ENCODE measurements at places on chromosomes 4 and X. TPM values are rescaled to one million over a fixed set of nuclear protein-coding genes. Genes with fewer than 3 reads are reported as not detected.
A peak's percentile ranks its signal among the peaks of the same experiment; 100 is the strongest.

Gene CEP44
- total RNA-seq, result 31.7 TPM

Gene CCSER1
- total RNA-seq, result not detected

DNA sequence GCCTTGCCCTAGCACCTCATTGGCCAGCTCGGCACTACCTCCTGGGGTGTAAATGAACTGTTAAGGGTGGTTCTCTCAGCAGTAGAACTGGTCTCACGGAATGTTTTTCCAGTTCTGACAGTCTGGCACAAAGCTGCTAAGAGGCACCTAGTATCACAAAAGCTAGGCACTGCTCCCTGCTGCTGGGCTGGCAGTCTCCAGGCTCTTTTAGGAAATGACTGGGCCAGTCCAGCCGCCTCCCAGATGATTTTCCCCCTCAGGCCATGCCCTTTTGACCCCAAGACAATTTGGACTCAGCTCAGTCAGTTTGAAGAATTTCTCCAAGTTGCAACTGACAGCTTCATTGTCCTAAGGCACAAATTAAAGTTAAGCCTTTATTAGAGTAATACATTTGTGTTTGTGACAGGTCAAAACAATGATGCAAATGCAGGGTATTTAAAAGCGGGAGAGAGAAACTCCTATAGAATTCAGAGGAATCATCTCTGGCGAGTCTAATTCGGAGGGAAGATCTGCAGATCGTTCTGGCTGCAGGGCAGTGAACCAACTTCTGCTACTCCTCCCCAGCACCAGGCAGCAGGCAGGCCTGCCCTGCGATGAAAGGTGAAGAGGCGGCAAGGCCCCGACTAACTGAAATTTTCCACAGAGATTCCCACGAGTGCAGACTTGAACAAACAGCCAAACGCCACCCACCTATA, 7.9 kb downstream of the FRMD7 start:
- DNase-seq, result no peak

DNA sequence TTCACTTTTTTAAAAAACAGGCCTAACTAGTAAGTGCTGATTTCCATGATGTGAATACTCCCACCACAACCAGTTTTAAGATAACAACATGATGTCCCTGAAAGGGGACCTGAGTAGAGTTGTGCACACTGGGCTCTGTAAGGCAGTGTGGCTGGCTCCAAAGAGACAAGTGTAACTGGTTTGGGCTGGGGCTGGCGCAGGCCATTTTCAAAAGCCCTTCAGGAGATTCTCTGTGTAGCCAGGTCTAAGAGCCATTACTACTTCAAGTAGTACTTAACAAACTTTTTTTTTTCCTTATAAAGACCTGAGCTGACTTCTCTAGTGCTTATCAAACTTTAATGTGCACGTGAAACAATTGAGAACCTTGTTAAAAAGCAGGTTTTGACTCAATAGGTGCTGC, 4.3 kb downstream of the QRFPR start:
- DNase-seq, result no peak

DNA sequence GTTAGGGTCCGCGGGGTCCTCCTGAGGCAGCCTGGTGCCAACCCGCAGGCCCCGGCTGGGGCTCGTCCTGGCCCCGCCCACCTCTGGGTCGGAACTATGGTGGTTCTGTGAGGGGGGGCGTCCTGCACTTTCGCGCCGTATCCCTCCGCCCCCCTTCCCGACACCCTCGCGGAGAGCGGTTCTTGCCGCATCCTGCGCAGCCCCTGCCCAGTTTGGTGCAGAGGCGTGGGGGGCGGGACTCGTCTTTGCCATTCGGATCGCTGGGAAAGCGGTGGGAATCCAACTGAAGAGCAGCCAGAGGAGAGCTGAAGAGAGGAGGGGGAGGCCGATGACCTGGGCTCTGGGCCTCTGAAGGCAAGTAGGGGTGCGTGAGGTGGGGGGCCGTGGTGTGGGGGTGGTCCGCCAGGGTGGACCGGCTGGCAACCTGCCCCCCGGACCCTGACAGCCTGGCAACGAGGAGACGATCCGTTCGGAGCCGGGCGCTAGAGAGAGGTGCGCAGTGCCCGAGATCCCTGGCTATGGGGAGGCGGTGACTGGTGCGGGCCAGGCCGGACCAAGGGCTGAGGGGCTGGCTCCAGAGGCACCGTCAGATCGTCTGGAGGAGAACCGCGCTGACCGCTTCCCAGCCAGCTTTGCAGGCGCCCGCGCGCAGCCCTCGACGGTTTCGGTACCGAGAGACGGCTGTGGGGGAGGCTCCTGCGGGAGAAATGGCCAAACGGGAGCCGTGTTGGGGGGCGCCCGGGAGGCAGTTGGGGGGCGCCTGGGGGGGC, at the start of gene GPRASP1:
Gene GPRASP1, plus strand, starts transcription at position 242 of the 770 bp plus-strand sequence. CDS start 2,431 bp downstream, outside the sequence.
- DNase-seq, result no peak

Gene CXCL5
- not detected for total RNA-seq

DNA sequence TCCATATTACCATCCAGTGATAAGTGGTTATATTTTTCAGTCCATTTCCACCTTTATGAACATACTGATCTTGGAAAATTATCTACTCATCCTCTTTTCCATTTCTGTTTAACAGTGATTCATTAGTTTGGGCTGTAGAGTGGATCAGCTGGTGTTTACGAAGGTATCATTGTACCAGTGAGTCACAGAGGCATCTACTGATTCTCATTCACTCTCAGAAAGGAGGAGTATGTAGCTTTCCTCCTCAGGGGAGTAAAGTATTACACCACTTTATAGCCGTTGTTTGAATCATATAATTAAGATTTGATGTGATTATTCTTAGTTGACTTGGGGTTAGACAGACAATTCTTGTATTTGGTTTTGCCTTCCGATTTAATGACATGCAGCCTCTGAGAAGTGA, 74.7 kb downstream of the GALNT7 start:
- DNase-seq, result peak; percentile 20

DNA sequence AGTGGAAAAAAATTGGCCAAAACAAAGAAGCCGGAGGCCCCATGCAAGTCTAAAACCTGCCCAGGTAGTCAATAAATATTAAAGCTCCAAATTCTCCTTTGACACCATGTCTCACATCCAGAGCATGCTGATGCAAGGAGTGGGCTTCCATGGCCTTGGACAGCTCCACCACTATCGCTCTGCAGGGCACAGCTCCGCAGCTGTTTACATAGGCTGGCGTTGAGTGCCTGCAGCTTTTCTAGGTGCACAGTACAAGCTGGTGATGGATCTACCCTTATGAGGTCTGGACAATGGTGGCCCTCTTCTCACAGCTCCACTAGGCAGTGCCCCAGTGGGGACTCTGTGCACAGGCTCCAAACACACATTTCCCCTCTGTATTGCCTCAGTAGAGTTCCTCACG, 84.2 kb upstream of the LANCL3 start:
- DNase-seq, result no peak

Gene GYPA
- not detected for total RNA-seq

DNA sequence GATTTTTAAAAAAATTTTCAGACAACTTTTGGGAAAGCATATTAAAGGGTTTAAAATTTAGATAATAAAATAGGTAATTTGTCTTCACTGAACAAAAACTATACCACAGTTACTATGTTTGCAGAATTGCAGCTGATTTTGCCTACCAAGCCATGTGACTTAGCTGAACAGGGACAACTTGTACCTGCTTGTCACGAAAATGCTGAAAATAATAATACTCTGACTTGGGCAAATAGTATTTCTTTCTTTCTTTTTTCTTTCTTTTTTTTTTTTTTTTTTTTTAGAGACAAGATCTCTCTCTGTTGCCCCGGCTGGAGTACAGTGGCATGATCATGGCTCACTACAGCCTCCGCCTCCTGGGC, 225.2 kb upstream of the PPP1R2C start:
- DNase-seq, result no peak

- no peak for DNase-seq
Measured at GRCh38 chrX:124230655-124231450, 101.6 kb upstream of the TEX13D start.

- no peak for DNase-seq
Measured at GRCh38 chrX:97416461-97416860, 532.8 kb downstream of the RPA4 start.

GRCh38 chrX:130339408-130340222, at the start of gene SLC25A14:
Gene SLC25A14 (plus strand): TSS chrX:130339919. CDS start chrX:130340279, 360 bp downstream.
- peak; percentile 67 for DNase-seq

DNA sequence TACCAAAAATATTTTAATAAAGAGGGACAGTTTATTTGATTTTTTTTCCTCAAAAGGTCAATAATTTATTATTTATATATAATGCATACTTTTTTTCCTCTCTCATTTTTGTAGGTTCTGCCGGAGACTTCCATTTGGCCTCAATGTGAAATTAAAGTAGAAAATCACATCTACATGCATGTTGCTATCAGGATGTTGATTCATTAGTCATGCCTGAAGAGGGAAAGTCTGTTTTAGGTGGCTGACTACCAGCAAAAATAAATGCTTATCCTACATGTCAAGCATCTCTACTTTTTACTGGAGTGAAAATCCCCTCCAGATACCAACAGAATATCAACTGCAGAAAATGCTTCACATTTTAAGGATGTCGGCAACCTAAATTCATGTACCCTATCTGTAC, 41.5 kb downstream of the KIAA0232 start:
- no peak for DNase-seq

GRCh38 chrX:44261286-44261685, 82.2 kb downstream of the EFHC2 start:
- no peak for DNase-seq

Gene COL4A6
- under 0.01 TPM for total RNA-seq

- no peak for DNase-seq
Measured at GRCh38 chr4:98642991-98643426, 15.4 kb downstream of the TSPAN5 start.

Gene PTPN13
- total RNA-seq, result 16.0 TPM

- no peak for DNase-seq
Measured at GRCh38 chr4:164551713-164552040, 202.3 kb upstream of the SMIM31 start.

GRCh38 chr4:181181331-181181730, 1061.9 kb upstream of the TENM3 start:
- no peak for DNase-seq
